Stimulated activated CD4-positive, alpha-beta T cell treated with anti-CD3 and anti-CD28 coated beads, Interleukin-1b, Interleukin-23, amount 100 ng/mL, for 1 hour (primary cell): ENCODE measurements at places on chromosomes 11 and 22.

DNA sequence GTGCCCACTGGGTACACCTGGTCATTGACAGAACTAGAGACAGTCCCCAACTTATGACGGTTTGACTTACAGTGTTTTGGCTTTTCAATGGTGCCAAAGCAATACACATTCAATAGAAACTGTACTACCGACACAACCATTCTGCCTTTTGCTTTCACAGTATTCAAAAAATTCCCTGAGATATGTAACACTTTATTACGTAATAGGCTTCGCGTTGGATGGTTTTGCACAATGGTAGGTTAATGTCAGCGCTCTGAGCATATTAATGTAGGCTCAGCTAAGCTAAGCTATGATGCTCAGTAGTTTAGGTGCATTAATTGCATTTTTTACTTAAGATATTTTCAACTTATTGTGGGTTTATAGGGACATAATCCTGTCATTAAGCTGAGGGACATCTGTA is 105.1 kb upstream of the B3GAT1 start:
- no peak for DNase-seq

DNA sequence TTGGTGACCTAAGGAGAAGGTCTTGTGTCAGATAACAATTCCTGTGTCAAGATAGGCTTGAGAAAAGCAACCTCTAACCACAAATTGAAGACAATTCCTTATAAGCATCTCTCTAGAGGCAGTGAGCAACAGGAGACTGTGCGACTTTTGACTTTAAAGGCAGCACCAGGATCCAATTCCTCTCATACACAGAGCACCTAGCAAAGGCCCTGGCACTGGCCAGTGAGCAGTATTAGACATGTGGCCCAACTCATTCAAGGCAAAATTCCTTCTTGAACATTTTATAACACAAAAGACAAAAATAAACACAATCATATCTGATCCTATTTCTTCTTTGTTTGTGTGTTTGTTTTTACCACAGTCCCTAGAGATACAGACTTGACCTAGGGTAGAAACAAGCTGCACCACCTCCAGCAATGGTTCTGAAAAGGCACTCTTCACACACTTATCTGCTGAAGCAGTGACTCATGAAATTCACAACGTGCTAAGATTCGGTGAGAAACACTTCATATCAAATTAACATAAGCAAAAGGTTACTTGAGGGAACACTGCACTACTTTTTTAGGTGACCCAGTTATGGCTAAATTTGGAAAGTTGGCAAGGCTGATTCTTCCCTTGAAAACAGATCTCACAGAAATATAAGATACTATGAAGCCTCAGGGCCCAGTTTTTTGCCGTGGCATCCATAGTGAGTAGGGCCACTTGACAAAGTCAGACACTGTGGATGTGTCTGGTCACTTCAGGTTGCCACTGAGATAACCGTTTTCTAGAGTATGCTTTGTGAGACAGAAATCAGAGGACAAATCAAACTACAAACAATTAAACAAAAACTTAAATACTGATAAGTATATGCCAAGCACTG is 1018.9 kb downstream of the DLG2 start:
- no peak for DNase-seq

DNA sequence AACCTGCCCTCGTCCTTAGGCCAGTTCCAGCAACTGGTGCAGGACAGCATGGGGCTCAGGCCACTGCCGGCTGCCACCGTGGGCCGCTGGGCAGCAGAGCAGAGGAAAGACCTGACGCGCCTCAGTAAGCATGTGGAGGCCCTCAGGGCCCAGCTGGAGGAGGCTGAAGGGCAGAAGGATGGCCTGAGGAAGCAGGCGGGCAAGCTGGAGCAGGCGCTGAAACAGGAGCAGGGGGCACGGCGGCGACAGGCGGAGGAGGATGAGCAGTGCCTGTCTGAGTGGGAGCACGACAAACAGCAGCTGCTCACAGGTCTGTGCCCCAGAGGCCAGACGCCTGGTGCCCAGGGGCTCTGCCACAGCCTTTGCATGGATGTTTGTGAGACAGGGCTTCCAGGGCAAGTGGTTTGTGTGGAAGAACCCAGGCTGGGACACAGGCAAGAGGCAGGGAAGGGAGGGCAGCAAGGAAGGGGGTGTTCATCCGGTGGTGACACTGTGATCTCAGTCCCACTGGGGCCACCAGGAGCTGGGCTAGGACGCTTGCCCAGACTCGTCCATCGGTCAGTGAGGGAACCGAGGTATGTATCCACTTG is 13.9 kb downstream of the CCDC157 start:
- no peak for DNase-seq

DNA sequence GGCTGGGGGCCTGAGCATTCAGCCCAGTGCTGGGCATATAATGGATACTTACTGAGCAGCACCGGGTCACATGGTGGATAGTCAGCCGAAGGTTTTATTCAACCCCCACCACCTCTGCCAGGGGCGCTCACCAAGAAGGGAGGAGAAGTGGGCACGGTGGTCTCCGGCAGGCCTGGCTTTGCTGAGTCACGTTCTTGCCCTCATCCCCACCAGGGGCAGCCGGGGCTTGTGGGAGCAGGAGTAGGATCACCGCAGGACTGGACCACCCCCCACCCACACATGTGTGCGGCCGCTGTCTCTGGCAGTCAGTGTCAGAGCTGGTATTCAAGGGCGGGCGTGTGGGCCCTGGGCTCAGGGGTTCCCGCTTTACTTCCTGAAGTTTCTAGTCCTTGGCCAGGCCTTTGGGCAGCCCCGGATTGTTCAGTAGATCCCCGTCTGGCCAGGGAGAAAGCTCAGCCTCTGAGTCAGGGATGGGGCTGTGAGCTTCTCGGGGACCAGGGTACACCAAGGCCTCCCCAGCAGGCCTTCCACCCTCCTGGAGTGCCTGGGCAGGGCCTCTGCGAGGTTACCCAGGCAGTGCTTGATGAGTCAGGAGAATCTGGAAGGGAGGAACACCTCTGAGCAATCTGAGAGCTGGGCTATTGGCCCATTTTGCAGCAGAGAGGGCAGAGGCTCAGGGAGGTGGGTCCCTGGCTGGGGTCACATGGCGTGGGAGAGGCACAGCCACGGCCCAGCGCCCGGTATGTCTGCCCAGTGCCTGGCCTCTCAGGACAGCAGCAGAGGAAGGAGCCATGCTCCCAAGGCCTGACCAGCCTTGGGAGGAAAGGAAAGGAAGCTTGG is 60.6 kb downstream of the RTL6 start:
- DNase-seq: no peak

- no peak for DNase-seq
Measured at GRCh38 chr22:29233277-29233877, 27.7 kb downstream of the EMID1 start.

DNA sequence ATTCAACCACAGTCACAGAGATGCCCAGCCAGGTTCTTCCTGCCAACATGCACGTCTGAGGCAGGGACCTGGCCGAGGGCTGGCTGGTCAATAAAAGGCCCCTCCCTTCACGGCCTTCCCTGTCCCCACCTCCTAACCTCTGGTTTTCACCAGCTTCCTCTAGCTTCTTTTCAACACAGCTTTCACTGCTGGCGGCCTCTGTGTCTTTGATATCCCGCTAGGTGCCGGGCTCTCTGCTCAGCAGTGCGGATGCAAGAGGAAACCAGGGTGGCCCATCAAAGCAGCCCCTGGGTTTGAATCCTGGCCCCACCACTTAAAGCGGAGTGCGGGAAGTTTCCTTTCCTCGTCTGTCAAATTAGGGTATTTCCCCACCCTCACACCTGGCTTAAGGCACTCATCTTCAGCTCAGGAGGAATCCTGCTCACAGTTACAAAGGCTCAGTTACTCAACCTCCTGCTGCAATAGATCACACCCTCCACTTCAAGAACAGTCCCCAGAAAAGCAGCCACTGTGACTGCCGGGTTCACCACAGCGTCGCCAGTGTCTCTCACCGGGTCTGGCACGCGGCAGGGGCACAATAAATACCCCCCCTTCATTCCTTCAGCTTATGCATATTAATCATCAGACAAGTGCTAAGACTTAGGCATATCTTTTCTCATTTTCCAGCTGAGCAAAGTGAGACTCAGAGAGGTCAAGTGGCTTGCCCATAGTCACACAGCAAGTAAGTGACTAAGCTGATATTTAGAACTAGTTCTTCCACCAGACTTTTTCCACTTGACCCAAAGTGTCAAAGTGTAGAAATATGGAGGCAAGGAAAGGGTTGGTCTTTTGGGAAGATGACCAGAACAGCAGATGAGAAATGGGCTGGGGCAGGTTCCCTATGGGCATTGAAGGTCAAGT is 45.7 kb downstream of the TXN2 start:
- peak; percentile 26 for DNase-seq

DNA sequence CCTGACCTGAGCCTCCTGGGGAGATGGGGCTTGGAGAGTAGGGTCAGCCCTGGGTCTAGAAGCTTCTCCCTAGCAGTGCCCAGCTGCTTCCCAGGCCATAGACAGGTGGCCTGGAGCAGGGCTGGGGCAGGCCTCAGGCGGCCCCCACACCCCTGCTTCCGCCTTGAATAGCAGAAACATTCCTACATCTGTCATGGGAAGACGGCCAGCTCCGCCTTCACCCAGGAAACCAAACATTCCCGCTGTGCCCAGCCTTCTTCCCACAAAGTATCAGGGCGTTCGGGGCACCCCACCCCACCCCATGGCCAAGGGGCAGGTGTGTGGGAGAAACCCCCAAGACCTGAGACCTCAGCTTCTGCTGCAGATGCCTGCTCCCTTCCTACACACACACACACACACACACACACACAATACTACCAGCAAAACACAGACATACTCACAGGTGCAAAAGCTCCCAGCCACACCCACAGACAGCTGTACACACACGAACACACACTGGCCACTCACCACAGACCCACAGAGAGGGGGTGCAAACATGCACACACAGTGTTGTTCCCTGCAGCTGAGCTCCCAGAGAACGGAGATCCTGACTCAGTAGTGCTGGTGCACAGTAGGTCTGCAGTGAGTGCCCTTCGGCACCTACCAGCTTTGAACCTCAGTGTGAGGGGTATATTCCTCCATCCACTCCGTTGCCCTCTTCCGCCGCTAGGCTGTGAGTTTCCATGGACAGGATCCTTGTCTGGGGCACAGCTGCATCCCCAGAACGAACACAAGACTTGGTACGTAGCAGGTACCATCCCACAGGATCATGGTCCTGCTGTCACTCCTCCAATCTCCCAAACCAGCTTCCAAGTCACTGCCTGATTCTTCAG is 37.4 kb downstream of the PDGFB start:
- DNase-seq: no peak

DNA sequence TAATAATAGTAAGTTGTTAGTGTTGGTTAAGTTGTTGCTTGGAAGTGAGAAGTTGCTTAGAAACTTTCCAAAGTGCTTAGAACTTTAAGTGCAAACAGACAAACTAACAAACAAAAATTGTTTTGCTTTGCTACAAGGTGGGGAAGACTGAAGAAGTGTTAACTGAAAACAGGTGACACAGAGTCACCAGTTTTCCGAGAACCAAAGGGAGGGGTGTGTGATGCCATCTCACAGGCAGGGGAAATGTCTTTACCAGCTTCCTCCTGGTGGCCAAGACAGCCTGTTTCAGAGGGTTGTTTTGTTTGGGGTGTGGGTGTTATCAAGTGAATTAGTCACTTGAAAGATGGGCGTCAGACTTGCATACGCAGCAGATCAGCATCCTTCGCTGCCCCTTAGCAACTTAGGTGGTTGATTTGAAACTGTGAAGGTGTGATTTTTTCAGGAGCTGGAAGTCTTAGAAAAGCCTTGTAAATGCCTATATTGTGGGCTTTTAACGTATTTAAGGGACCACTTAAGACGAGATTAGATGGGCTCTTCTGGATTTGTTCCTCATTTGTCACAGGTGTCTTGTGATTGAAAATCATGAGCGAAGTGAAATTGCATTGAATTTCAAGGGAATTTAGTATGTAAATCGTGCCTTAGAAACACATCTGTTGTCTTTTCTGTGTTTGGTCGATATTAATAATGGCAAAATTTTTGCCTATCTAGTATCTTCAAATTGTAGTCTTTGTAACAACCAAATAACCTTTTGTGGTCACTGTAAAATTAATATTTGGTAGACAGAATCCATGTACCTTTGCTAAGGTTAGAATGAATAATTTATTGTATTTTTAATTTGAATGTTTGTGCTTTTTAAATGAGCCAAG is 2.7 kb downstream of the NEAT1 start:
- peak; percentile 72 for DNase-seq

- DNase-seq: no peak
Measured at GRCh38 chr22:19696504-19697276, 17.6 kb upstream of the SEPTIN5 start.

- no peak for DNase-seq
Measured at GRCh38 chr11:122864386-122865115, 18.0 kb upstream of the JHY start.

DNA sequence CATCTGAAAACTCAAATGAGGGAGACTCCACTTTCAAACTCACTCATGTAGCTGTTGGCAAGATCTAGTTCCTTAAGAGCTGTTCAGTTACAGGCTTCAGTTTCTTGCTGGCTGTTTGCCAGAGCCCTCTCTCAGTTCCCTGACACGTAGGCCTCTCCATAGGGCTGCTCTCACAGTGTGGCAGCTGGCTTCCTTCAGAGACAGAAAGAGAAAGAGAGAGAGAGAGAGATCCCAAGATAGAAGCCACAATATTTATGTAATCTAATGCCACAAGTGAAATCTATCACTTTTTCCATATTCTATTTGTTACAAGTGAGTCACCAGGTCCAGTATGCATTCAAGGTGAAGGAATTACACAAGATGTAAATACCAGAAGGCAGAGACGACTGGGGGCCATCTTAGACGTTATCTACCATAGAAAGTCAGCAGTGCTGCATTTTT is 168.8 kb downstream of the RCN1 start:
- no peak for DNase-seq

GRCh38 chr11:58179648-58180047 is 9.2 kb upstream of the OR9Q2 start:
- no peak for DNase-seq

DNA sequence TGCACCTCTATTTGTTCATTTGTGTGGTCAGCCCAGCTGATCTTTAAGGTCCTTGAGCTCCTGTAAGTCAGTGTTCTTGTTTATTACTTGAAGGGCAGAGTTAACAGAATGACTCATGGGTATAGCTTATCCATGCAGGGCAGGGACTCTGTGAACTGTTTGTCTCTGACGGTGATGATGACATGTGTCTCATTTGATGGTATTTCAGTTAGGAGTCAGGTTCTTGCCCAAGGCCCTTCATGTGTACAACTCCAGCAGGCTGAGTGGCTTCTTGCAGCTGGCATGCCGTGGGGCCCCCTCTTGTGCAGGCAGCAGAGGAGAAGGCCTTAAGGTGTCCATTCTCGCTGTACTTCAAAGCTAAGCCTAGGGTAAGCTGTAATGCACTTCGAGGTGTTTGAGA is 165.1 kb downstream of the DBX1 start:
- DNase-seq: no peak

GRCh38 chr11:102359372-102359771 is 12.4 kb downstream of the BIRC2 start:
- no peak for DNase-seq

GRCh38 chr22:50035131-50035881 is 22.7 kb upstream of the IL17REL start:
- no peak for DNase-seq

- peak; percentile 80 for DNase-seq
Measured at GRCh38 chr11:67391304-67392182, at the start of gene RAD9A. RAD9A (plus strand) TSS chr11:67391986; CDS start chr11:67392045, 59 bp downstream.

GRCh38 chr11:131649856-131650255 is 279.4 kb downstream of the NTM start:
- no peak for DNase-seq

GRCh38 chr22:27719535-27720227 is 81.9 kb downstream of the MN1 start:
- DNase-seq: no peak

- no peak for DNase-seq
Measured at GRCh38 chr22:48883211-48883960, 944.3 kb downstream of the BRD1 start.

GRCh38 chr11:17188675-17189074 is 19.1 kb downstream of the PIK3C2A start:
- no peak for DNase-seq

GRCh38 chr11:71496421-71496820 is 30.6 kb upstream of the KRTAP5-7 start:
- no peak for DNase-seq
